ENCODE measurements at places on chromosomes 13 and 19. TPM values are rescaled to one million over a fixed set of nuclear protein-coding genes. Genes with fewer than 3 reads are reported as not detected.
A peak's percentile ranks its signal among the peaks of the same experiment; 100 is the strongest.

DNA sequence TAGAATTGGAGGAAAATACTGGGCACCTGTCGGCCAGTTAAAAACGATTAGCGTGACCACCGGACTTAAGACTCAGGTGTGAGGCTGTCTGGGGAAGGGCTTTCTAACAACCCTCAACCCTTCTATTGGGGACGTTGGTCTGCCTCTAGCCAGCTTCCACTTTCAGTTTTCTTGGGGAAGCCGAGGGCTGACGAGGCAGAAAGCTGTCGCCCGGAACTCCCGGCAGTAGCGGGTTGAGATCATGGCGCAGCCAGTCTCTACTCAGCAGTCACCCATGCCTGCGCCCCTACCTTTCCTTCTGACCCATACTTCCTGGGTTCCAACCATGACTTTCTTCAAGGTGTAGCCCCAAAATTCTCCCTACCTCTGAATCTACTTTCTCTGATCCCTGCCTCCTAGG lies 1424.1 kb downstream of the SLITRK1 start:
- DNase-seq: no peak

- DNase-seq: no peak
Measured at GRCh38 chr13:26995159-26995558, 176.5 kb downstream of the USP12 start.

GRCh38 chr13:76656500-76656899 lies 229.7 kb downstream of the KCTD12 start:
- no peak for DNase-seq

- no peak for DNase-seq
Measured at GRCh38 chr13:50203256-50203941, 188.2 kb downstream of the KCNRG start.

DNA sequence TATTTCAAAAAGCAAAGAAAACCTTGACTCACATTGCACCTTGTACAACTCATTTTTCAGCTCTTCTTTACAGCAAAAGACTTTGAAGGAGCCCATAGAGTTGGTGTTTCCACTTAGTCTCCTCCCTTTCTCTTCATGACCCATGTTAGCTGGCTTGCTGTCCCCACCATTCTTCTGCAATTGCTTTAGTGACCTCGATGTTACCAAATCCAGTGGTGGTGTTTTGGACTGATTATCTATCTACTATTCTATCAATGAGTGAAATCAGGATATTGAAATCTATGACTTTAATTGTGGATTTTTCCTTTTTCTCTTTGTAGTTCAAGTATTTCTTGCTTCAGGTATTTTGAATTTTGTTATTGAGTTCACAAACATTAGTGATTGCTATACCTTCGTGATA lies 197.3 kb downstream of the GPC5 start:
- DNase-seq: no peak

DNA sequence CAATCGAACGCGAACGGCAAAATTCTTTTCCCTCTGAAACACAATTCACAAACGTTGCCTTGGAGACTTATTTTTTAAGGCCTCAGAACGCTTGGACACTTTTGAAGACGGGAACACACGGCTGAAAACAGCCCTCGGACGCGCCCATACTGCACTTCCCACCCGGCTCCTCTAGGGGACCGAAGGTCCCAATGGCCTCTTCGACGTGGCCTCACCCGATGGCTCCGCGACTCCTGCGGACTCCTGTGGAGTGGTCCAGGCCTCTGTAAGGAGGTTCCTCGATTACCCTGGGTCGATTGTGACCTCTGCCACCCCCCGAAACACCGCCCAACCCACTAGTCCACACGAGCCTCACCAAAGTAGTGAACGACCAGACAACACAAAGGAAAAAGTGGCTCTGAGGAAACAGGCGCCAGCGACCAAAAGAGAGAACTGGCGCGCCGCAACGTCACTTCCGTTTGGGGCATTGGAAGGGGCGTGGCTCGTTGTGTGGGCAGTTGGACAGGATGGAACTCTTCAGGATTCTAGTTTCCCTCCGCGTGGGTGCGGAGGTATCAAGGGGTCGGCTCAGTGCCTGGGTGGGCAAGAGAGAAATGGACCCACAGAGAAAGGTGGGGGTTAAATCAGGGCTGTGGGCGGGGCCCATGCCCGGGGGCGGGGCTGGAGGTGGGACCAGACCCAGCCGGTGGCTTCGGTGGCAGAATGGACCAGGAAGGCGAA lies at the start of gene ZNF560:
TSS of gene ZNF560 (minus strand) at position 434 of the 720 bp plus-strand sequence. CDS start 23,303 bp downstream, outside the sequence.
- DNase-seq: peak; percentile 21

DNA sequence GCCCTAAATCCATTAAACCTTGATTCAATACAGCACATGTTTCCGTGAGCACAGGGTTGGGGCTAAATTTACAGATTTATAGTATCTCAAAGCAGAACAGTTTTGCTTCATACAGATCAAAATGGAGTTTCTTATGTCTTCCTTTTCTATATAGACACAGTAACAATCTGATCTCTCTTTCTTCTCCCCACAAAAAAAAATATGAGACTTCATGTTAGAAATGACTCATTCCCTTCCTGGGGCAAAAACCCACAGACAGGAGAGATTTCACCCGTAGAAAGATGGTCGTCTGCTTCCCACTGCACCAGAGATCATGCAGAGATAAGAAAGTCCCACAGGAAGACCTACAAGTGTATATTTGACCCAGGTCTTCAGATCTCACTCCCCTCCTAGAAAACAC lies 7.7 kb upstream of the ZNF611 start:
- no peak for DNase-seq

GRCh38 chr19:18292810-18293641 lies 11.6 kb upstream of the JUND start:
- peak; percentile 77 for DNase-seq

- DNase-seq: peak; percentile 22
Measured at GRCh38 chr19:9836021-9836420, 903 bp downstream of the PIN1 start.

The ABHD8 gene
- 10.3 TPM for total RNA-seq

The DNAJC15 gene
- total RNA-seq: 18.5 TPM

The MRPS12 gene
- total RNA-seq: 22.3 TPM

The ZNF507 gene
- 12.1 TPM for total RNA-seq

Measured in fibroblast of lung (primary cell).